ENCODE measurements at places on chromosomes 1 and 21.

DNA sequence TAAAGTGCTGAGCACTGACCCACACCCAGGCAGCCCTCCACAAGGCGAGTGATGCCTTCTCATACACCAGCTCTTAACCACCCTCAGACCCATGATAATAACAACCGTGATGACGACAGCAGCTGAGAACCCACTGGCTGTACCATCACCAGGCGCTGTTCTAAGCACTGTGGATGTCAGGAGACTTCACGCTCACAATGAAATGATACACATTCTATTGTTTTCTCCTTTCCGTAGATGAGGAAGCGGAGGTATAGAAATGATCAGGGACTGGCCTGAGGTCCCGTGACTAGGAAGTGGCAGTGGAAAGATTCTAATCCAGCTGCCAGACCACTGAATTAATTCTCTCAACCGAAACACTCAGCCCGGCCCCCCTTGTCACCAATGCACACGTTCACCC, 32.6 kb downstream of the SDC3 start:
- H3K4me1 ChIP-seq: peaks cover 19% of the 10 kb centered on the region
- no peaks in the 10 kb centered on the region for H3K27me3 ChIP-seq
- no peak overlapping the region for H3K4me3 ChIP-seq
- peaks cover 17% of the 10 kb centered on the region for H3K36me3 ChIP-seq
- H3K27ac ChIP-seq: no peak overlapping the region
- DNase-seq: no peak

- H3K4me3 ChIP-seq: no peak overlapping the region
- H3K36me3 ChIP-seq: no peaks in the 10 kb centered on the region
- H3K4me1 ChIP-seq: no peaks in the 10 kb centered on the region
- H3K27me3 ChIP-seq: no peaks in the 10 kb centered on the region
- DNase-seq: no peak
These were observed 122.4 kb upstream of the UBE2U start for GRCh38 chr1:64080941-64081562.

DNA sequence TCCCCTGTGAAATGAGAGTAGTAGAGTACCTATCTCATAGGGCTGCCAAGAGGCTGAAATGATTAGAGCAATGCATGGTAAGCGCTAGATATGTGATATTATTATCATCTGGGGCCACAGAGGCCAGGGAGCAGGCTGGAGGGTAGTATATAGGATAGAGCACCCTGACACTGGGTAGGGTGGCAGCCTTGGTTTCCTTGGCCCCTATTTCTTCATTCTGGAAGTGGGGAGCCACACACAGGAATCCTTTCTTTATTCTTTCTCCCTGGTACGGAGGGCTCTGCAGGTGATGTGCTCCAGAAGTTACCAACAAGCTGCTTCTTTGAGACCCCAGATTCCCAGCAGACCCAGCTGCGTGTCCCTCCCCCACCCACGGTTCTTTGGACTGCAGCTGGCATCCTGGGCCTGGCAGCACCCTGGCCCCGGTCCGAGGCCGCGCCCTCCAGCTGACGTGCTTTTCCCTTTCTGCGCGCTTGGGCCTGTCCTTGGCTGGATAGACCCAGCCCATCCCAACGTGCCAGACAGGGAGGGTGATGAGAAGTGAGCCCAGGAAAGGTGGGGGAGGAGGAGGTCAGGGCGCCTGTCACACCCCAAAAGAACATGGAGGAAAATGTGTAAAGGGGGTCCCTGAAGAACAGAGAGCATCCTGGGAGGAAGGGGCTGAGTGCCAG, 18.2 kb downstream of the INAVA start:
- H3K27ac ChIP-seq: no peak overlapping the region
- no peak for DNase-seq
- peaks cover 35% of the 10 kb centered on the region for H3K36me3 ChIP-seq
- H3K4me3 ChIP-seq: no peak overlapping the region
- peaks cover 5% of the 10 kb centered on the region for H3K4me1 ChIP-seq

GRCh38 chr1:81377406-81377805, 423.3 kb upstream of the ADGRL2 start:
- DNase-seq: no peak
- H3K4me3 ChIP-seq: no peak overlapping the region
- no peak overlapping the region for H3K27ac ChIP-seq
- no peaks in the 10 kb centered on the region for H3K36me3 ChIP-seq

DNA sequence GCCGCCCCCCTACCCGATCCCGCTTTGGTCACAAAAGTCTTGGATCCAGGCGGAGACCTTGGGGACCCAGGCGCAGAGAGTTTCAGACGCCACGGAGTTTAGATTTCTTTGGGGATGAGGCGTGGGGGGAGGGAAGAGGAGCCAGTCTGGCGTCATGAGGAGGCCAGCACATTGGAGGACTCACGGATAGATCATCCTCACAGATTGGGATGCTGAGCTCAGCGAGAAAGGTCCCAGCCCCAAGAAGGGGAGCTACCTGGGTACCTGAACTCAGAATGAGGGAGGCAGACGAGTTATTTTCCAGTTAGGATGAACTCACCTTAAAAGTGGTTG, 393 bp downstream of the ELAPOR1 start:
- peak; percentile 70 for DNase-seq
- no peak overlapping the region for H3K27ac ChIP-seq
- H3K27me3 ChIP-seq: peaks cover 26% of the 10 kb centered on the region
- H3K4me1 ChIP-seq: peaks cover 9% of the 10 kb centered on the region
- H3K4me3 ChIP-seq: peak overlapping the region; percentile 54

- no peaks in the 10 kb centered on the region for H3K27me3 ChIP-seq
- H3K4me3 ChIP-seq: no peak overlapping the region
- no peak overlapping the region for H3K27ac ChIP-seq
- DNase-seq: no peak
- H3K36me3 ChIP-seq: no peaks in the 10 kb centered on the region
These were observed 160.2 kb downstream of the TOMM20 start for GRCh38 chr1:234968451-234968850.

GRCh38 chr1:203453016-203453415, 22.6 kb upstream of the PRELP start:
- H3K27me3 ChIP-seq: no peaks in the 10 kb centered on the region
- H3K27ac ChIP-seq: no peak overlapping the region
- no peak overlapping the region for H3K4me3 ChIP-seq
- H3K36me3 ChIP-seq: no peaks in the 10 kb centered on the region
- DNase-seq: no peak
- no peaks in the 10 kb centered on the region for H3K4me1 ChIP-seq

- no peak overlapping the region for H3K27ac ChIP-seq
- peak; percentile 26 for DNase-seq
- no peaks in the 10 kb centered on the region for H3K36me3 ChIP-seq
- H3K4me3 ChIP-seq: no peak overlapping the region
These were observed 159.2 kb downstream of the RHOU start for GRCh38 chr1:228894442-228894989.

DNA sequence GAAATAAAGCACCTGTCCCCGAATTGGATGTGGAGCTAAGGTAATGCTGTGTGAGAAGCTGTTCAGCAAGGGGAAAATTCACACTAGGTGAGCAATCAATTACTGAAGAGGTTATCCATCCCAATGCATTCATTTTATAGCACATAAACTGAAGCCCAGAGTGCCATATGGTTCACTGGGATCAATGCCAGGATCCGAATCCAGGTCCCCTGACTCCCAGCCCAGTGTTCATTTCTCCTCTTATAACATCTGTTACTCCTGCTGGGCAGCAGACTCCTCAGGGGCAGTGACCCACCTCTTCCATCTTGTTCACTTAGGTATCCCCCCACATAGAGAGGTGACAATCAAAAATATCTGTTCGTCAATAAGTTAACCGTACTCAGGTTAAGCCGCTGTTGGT, 13.2 kb upstream of the SEC16B start:
- no peaks in the 10 kb centered on the region for H3K36me3 ChIP-seq
- H3K27ac ChIP-seq: no peak overlapping the region
- no peaks in the 10 kb centered on the region for H3K4me1 ChIP-seq

DNA sequence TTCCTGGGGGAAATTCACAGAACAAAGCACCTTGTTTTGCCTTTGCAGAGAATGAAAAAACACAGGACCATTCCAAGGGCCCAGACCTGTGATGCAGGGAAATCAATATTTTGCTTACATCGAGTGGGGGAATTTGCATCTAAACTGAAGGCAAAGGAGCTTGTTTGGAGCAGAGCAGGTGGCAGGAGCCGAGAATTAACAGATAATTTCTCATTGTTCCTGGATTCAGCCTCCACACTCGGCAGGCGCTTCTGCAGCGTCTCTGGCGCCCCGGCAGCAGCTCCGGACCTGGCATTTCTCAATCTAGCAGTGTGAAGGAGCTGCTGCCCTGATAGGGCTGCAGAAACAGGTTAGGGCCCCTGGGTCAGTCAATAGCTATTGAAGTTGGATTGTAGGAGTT, 2.0 kb upstream of the SYT6 start:
- no peak for DNase-seq
- peaks cover 23% of the 10 kb centered on the region for H3K27me3 ChIP-seq
- H3K4me1 ChIP-seq: peaks cover 32% of the 10 kb centered on the region
- no peaks in the 10 kb centered on the region for H3K36me3 ChIP-seq

GRCh38 chr1:1204998-1205768, 1.2 kb downstream of the TNFRSF18 start:
- no peaks in the 10 kb centered on the region for H3K36me3 ChIP-seq
- H3K27me3 ChIP-seq: peaks cover 19% of the 10 kb centered on the region
- no peak overlapping the region for H3K4me3 ChIP-seq

DNA sequence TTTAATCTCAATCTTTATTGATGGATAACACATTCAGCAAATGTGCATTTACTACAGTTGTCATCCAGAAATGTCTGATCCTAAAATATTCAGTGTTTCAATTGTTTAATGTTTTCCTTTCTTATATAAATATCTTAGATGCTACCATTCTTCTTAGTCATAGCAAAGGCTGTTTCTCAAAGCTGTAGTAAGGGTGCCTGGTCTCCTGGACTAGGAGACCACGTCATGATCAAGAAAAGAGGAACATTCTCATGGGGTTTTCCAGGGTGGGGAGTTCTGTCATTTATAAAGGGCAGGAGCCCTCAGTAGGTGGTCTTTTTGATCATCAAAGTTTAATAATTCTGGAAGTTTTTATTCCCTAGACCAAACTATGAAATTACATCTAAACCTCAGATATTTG, 292.8 kb downstream of the HMCN1 start:
- H3K27ac ChIP-seq: no peak overlapping the region
- H3K4me1 ChIP-seq: no peaks in the 10 kb centered on the region
- H3K36me3 ChIP-seq: no peaks in the 10 kb centered on the region
- no peak overlapping the region for H3K4me3 ChIP-seq
- no peak for DNase-seq
- H3K27me3 ChIP-seq: no peaks in the 10 kb centered on the region

DNA sequence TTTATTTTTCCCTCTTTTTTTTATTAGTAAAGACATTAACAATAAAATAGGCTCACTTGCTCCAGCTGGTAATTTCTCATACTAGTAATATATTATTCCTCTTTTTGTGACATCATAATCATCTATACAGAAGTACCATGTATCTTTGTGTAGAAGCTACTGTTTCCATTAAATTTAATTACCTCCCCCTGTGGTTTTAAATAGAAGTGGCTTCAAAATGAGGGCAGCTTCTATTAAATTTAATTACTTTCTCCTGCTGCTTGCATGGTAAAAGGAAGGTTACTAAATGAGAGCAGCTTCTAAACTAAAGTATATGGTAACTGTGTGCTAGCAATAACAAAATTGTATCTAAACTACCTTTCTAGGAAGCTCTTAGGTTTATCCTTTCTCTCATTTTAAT, 94.0 kb downstream of the DPYD start:
- H3K4me3 ChIP-seq: no peak overlapping the region
- no peaks in the 10 kb centered on the region for H3K4me1 ChIP-seq
- no peak overlapping the region for H3K27ac ChIP-seq
- no peak for DNase-seq

DNA sequence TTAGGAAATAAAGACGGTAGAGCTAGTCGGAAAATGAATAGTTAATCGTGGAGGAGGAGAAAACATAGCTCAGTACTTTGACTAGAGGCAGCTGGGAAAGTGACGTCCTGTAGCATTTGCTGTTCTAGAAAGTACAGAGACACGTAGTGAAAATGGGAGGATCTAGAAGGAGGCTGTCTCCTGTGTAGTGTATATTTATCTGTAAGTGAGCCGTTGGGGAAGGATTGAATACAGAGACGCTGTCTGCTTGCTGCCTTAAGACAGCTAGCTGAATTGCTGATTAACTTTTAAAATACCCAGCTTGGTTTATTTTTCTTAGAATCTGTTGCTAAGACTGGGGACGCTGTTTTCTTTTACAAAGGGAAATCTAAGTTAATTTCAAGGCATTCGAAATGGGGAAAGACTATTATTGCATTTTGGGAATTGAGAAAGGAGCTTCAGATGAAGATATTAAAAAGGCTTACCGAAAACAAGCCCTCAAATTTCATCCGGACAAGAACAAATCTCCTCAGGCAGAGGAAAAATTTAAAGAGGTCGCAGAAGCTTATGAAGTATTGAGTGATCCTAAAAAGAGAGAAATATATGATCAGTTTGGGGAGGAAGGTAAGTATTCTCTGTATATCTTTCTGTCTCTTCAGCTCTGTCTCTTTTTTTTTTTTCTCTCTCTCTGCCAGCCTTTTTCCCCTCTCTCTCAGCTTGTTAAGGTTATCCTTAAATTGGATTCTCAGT, at the start of gene DNAJB4:
Gene DNAJB4 (plus strand): TSS at position 221 of the 729 bp plus-strand sequence. CDS start 172 bp downstream, at position 393.
- H3K27me3 ChIP-seq: no peaks in the 10 kb centered on the region
- H3K36me3 ChIP-seq: no peaks in the 10 kb centered on the region
- no peaks in the 10 kb centered on the region for H3K4me1 ChIP-seq
- H3K4me3 ChIP-seq: peak within 1 kb of the TSS; percentile 11

DNA sequence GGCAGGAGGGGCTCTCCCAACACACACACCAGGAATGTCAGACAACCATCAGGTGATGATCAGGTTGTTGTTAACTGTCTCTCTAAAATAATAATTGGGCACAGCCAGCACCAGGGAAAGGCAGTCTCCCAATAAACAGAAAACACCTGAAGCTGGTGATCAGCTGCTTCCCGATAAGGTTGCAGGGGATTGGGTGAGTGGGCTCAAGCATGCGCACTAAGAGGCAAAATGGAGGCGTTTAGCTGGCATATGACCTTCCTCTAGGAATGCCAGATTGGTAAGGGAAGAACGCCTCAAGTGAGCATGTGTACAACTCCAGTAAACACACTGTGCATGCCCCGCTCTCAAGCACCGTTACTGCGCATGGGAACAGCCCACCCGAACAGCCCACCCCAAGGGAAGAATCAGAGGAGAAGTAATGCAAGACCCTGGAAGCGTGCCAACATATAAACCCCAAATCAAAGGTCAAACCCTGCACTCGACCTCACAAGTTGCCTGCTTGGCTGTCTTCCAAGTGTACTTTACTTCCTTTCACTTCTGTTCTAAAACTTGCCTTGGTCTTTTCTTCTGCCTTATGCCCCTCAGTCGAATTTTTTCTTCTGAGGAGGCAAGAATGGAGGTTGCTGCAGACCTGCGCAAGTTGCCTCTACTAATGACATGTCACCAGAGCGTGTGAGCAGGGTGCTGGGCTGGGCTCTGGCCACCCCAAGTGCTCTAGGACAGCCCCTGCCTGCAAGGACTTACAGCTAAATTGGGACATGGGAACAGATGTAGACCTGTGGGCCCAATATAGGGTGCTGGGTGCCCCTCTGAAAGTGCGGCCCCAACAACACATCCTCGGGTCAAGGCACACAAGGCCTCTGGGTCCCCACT, 200.8 kb downstream of the RHOU start:
- no peaks in the 10 kb centered on the region for H3K27me3 ChIP-seq
- no peak overlapping the region for H3K27ac ChIP-seq
- no peaks in the 10 kb centered on the region for H3K36me3 ChIP-seq
- no peak for DNase-seq

- no peaks in the 10 kb centered on the region for H3K4me1 ChIP-seq
- no peak overlapping the region for H3K27ac ChIP-seq
- peaks cover 3% of the 10 kb centered on the region for H3K36me3 ChIP-seq
- no peak overlapping the region for H3K4me3 ChIP-seq
- no peaks in the 10 kb centered on the region for H3K27me3 ChIP-seq
- no peak for DNase-seq
These were observed 35.2 kb downstream of the SLC37A1 start for GRCh38 chr21:42548687-42549406.

Data from H1 (cell line).